ENCODE measurements at places on chromosomes 16 and 17.

- no peak overlapping the region for H3K27ac ChIP-seq
- no peak for DNase-seq
- H3K4me3 ChIP-seq: no peak overlapping the region
- peaks cover 3% of the 10 kb centered on the region for H3K4me1 ChIP-seq
- peaks cover 10% of the 10 kb centered on the region for H3K27me3 ChIP-seq
Measured at GRCh38 chr17:46869975-46870803, 18.8 kb downstream of the WNT9B start.

GRCh38 chr16:5056352-5056751 lies 9.4 kb downstream of the C16orf89 start:
- H3K27ac ChIP-seq: no peak overlapping the region
- peaks cover 3% of the 10 kb centered on the region for H3K27me3 ChIP-seq
- H3K4me1 ChIP-seq: no peaks in the 10 kb centered on the region
- no peak overlapping the region for H3K4me3 ChIP-seq
- no peaks in the 10 kb centered on the region for H3K36me3 ChIP-seq

DNA sequence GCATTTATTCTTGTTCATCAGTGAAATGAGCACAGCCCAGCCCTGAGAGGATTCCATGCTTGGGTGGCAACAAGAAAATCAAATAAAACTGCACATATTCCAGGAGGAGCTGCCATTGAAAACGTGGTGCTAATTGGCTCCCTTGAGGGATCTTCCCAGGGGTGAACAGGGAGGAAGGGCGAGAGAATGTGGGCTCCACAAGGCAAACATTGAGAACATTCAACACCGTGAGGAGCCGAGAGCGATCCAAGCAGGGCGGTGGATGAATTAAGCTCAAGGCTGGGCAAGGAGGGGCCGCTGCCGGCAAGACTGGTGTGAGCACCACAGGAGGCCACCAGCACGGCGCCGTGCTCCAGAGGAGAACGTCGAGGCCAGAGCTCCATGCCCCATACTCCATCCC lies 166.9 kb downstream of the C16orf95 start:
- no peak overlapping the region for H3K4me3 ChIP-seq
- no peaks in the 10 kb centered on the region for H3K4me1 ChIP-seq
- peaks cover 2% of the 10 kb centered on the region for H3K36me3 ChIP-seq
- DNase-seq: no peak
- no peak overlapping the region for H3K27ac ChIP-seq

DNA sequence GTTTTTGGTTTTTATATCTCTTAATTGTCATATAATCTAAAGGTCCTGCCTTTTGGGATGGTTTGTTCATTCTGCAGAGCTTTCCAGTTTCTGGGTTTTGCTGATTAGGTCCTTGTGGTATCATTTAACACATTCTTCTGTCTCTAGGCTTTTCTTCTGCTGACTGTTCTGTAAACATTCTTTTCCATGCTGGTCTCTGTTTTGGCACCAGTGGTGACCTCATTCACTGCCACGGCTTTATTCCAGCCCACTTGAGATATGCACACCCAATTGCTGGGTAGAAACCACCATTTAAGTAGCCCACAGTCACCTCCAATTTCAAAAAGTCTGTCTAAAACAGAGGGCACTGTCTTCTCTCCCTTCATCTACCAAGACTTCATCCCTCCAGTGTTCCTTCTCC lies 31.1 kb upstream of the COX10 start:
- no peak overlapping the region for H3K4me3 ChIP-seq
- peaks cover 39% of the 10 kb centered on the region for H3K4me1 ChIP-seq
- H3K27me3 ChIP-seq: no peaks in the 10 kb centered on the region
- H3K36me3 ChIP-seq: peaks cover 57% of the 10 kb centered on the region

DNA sequence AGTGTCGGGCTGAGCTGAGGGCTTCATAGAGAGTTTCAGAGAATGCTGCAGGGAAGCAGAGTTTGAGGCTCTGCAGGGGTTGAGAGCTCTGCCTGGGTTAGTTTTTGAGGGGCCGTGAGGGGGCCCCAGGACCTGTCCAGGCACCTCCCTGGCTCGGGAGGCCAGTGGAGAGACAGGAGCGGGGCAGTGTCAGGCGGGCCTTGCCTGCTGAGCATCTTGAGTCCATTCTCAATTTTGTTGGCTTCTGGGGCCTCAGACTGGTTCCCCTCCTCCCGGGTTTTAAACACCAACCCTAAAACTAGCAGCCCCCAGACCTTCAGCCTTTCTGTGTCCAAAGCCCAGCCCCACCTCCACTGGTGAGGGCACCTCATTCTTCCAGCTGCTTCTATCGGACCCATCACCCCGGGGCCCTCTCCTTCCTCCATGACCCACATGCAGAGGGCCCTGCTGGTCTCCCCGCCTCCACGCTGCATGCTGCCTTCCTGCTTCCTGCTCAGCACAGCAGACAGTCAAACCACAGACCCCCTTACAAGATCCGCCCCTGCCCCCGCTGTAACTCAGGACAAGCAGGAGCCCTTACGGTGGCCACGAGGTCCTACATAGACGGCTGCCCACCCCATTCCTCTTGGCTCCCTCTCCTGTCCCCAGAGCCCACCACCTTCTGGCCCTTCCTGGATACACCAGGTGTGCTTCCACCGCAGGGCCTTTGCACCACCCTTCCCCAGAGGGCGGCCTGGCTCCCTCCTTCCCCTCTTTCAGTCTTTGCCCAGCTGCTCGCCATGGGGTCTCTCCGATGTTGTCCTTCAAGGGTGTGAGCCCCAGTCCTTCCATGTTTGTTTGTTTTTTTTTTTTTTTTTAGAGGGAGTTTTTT lies 3.8 kb downstream of the RNF213 start:
- H3K4me1 ChIP-seq: peaks cover 38% of the 10 kb centered on the region
- H3K27ac ChIP-seq: peak overlapping the region; percentile 92
- H3K36me3 ChIP-seq: peaks cover 48% of the 10 kb centered on the region
- peak; percentile 76 for DNase-seq

DNA sequence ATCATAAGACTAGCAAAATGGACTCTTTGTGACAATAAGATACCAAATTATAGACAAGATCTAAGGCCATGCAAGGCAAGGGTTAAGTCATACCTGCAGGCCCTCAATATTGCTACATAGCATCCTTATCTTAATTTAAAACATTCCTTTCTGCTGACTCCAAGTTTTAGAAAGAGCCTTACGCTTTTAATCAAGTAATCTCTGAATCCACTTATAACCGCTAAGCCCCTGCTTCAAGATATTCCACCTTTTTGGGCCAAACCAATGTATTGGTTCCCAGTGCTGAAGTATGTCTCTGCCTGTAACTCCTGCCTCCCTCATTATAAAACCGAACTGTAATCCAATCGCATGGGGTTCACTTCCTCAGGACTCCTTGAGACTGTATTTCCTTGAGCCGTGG lies 255.4 kb downstream of the PHKB start:
- H3K36me3 ChIP-seq: no peaks in the 10 kb centered on the region
- peaks cover 11% of the 10 kb centered on the region for H3K27me3 ChIP-seq
- H3K27ac ChIP-seq: no peak overlapping the region
- DNase-seq: no peak
- H3K4me1 ChIP-seq: peaks cover 28% of the 10 kb centered on the region

GRCh38 chr17:47266782-47267181 lies 13.2 kb downstream of the ITGB3 start:
- no peak for DNase-seq
- peaks cover 8% of the 10 kb centered on the region for H3K36me3 ChIP-seq
- H3K27ac ChIP-seq: no peak overlapping the region
- H3K27me3 ChIP-seq: peaks cover 16% of the 10 kb centered on the region
- no peak overlapping the region for H3K4me3 ChIP-seq
- H3K4me1 ChIP-seq: no peaks in the 10 kb centered on the region

DNA sequence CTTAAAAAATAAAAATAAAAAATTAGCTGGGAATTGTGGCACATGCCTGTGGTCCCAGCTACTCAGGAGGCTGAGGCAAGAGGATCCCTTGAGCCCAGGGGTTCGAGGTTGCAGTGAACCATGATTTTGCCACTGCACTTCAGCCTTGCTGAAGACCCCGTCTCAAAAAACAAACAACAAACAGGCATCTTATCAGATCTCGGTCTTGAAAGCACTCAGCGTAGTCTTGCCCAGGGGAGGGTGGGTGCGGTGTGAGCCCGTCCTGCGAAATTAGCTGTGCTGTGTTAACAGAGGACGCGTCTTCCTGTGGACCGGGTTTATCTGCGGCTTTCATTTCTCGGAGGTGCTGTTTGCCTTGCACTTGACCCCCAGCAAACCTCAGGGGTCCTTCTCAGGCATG lies 5.4 kb downstream of the GAA start:
- H3K4me1 ChIP-seq: peaks cover 12% of the 10 kb centered on the region
- no peak for DNase-seq
- H3K27me3 ChIP-seq: no peaks in the 10 kb centered on the region
- no peak overlapping the region for H3K27ac ChIP-seq
- H3K36me3 ChIP-seq: no peaks in the 10 kb centered on the region

DNA sequence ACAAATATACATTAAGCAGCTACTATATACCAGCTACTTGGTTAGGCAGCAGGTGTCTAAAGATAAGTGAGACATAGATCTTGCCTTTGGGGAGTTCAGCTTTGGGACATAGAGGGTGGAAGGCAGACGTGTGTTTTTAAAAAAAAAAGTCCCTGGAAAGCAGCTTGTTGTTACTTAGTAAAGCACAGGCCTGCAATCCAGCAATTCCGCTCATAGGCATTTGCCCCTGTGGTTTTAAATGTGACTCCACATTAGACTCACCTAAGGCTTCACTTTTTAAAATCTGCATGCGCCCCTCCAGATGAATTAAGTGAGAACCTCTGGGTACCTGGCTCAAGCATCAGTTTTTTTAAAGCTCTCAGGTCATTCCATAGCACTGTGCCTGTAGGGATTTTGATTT lies 7.2 kb upstream of the MLYCD start:
- peaks cover 9% of the 10 kb centered on the region for H3K27me3 ChIP-seq
- no peak overlapping the region for H3K4me3 ChIP-seq
- no peaks in the 10 kb centered on the region for H3K4me1 ChIP-seq
- no peak for DNase-seq
- no peak overlapping the region for H3K27ac ChIP-seq

DNA sequence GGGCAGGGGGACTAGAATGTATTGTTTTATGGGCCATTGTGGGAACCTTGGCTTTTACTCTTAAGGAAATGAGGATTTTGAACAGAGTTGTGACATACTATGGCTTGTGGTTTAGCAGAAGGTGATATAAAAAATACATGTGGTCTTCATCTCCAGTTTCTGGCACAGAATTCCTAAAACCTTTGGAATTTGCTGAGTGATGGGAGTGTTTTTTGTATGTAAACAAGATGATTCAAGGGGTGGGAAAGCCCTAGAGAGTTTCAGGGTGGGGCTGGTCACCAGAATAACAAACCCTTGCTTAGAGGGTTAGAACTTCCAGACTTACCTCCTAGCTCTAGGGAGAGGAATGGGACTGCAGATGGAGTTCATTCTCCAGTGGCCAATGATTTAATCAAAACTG lies 316.1 kb downstream of the PHKB start:
- peaks cover 10% of the 10 kb centered on the region for H3K4me1 ChIP-seq
- no peak for DNase-seq
- no peak overlapping the region for H3K27ac ChIP-seq
- peaks cover 3% of the 10 kb centered on the region for H3K27me3 ChIP-seq
- H3K4me3 ChIP-seq: no peak overlapping the region

- no peak overlapping the region for H3K4me3 ChIP-seq
- no peaks in the 10 kb centered on the region for H3K27me3 ChIP-seq
- H3K27ac ChIP-seq: no peak overlapping the region
- H3K4me1 ChIP-seq: peaks cover 6% of the 10 kb centered on the region
- no peak for DNase-seq
Measured at GRCh38 chr17:19911033-19911432, 43.3 kb upstream of the ULK2 start.

DNA sequence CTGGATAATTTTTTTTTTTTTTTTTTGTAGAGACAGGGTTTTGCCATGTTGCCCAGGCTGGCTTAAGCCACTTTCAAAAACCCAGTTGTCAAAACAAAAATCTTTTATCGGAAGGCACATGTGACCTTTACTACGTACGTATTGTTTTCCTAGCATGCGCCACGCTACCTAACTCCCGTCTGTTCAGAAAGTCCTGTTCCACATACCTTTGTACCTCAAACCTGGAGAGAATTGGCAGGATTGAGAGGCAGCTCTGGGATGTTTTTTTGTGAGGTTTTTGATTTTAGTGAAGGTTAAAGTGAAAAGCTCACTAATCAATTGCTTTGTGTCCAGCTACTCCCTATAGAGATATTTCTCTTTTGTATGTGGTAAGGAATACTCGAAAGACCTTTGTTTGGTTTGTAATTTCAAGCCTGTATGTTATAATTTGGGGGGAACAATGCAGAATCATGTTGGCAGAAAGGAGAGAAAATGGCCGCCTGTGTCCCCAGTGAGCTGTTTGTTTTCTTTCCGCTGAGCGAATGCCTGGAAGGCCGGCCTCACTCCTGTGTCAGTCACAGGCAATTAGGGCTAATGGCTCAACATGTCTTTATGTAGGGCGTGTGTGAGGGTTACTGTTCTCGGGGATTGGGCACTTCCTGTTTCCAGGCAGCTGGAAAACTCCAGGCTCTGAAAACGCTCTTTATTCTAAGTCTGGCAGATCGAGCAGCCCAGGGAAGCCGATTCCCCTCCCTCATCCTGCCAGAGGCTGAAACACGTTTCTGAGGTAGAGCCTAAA lies 60.8 kb upstream of the CLEC18A start:
- DNase-seq: no peak
- H3K36me3 ChIP-seq: peaks cover 33% of the 10 kb centered on the region
- no peaks in the 10 kb centered on the region for H3K27me3 ChIP-seq
- no peak overlapping the region for H3K27ac ChIP-seq
- no peak overlapping the region for H3K4me3 ChIP-seq

DNA sequence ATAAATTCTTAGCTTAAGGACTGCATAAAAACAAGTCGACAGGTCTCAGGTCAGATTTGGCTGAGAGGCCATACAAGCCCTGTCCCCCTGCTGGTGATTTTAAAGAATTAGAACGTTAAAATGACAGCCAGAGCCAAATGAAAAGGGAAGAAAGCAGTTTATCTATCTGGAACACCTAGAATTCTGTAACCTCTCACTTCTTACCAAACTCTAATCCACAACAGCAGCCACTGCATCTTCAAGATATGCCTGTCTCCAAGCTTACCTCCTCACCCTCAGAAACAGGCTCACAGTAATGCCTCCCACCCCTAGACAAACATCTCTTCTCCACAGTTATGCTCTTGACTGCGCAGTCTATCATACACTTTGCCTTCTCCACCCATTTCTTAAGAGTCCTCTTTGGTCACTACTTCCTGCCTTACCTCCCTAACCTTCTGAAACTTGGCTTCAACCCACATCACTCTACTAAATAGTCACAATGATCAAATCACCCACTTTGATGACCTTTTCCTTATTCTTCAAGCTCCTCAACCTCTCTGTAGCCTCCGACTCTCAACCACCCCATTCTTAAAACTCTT lies 14.2 kb downstream of the ANKFY1 start:
- no peak overlapping the region for H3K4me3 ChIP-seq
- H3K36me3 ChIP-seq: peaks cover 30% of the 10 kb centered on the region
- H3K27me3 ChIP-seq: no peaks in the 10 kb centered on the region
- H3K27ac ChIP-seq: peak overlapping the region; percentile 6

- no peaks in the 10 kb centered on the region for H3K36me3 ChIP-seq
- H3K27me3 ChIP-seq: peaks cover 54% of the 10 kb centered on the region
- peaks cover 18% of the 10 kb centered on the region for H3K4me1 ChIP-seq
Measured at GRCh38 chr17:43713494-43714162, 45.0 kb downstream of the SOST start.

GRCh38 chr17:37506678-37507077 lies 17.0 kb downstream of the DUSP14 start:
- H3K36me3 ChIP-seq: peaks cover 6% of the 10 kb centered on the region
- no peak overlapping the region for H3K4me3 ChIP-seq
- H3K27me3 ChIP-seq: no peaks in the 10 kb centered on the region
- H3K27ac ChIP-seq: no peak overlapping the region
- peak; percentile 31 for DNase-seq
- peaks cover 13% of the 10 kb centered on the region for H3K4me1 ChIP-seq

- H3K27me3 ChIP-seq: peaks cover 38% of the 10 kb centered on the region
- no peaks in the 10 kb centered on the region for H3K4me1 ChIP-seq
- no peaks in the 10 kb centered on the region for H3K36me3 ChIP-seq
- no peak overlapping the region for H3K4me3 ChIP-seq
- no peak for DNase-seq
Measured at GRCh38 chr17:44988044-44988942, 20.2 kb upstream of the C1QL1 start.

Data from activated CD4-positive, alpha-beta memory T cell treated with anti-CD3 and anti-CD28 coated beads, Interleukin-2, amount 10 ng/mL, durations not matched to agents 7 days and 5 days (primary cell).